ENCODE measurements at places on chromosomes 2 and 18.

- DNase-seq = no peak
These were observed 18.4 kb upstream of the TXNL4A start for GRCh38 chr18:80006724-80007123.

DNA sequence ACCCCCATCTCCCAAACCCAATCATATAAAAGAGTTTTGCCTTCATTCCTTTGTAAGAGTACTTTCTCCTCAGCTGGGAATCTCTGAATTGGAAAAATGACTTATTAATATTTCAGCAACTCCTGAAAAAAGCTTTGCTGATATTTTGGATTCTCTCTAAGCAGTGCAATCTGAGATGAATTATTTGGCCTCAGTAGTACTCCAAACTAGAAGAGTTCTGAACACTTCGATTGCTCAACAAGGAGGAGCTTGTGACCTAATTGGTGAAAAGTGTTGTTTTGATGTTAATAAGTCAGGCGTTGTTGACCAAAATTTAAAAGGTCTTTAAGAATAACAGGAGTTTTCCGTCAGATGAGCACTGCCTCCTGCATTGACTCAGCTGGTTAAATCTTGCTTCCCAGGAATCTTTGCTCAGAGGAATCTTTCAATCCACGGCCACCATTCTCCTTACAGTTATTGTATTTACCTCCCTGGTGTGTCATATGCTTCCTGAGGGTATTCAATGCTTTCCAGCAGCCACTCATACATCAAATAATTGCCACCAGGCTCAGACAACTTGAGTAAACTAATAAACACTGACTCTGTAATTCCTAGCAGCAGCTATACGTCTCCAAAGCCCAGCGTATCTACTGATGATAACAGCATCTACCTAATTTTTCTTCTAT is 24.5 kb upstream of the LIPG start:
- DNase-seq = no peak

DNA sequence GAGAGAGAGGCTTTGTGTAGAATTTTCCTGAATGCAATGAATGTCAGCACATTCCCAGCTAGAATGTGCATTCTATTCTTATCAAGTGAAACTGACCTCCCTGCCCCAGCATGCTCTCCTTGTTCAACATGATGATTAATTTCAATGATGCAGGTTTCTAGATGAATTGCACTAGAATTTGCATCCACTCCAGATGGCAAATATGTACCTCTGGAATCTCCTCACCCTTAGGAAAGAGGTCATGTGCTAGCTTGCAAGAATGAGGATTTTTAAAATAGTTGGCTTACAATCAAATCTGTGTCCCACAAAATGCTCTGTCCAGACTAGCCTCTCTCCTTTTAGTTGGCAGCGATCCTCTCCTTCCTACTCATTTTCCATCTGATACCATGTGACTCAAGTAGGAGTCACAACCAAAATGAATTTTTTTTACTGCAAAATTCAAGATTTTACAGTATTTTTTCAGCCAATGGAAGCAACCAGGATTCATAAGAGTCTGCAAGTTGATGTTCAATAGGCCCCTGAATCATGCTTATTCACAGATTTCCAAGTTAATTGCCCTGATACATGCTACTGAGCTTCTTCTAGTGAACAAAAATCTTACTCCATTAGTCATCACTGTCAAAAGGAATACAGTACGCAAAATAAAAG is 21.0 kb upstream of the STAT4 start:
- no peak for DNase-seq

- no peak for DNase-seq
These were observed 710 bp downstream of the LMAN2L start for GRCh38 chr2:96739076-96739632.

DNA sequence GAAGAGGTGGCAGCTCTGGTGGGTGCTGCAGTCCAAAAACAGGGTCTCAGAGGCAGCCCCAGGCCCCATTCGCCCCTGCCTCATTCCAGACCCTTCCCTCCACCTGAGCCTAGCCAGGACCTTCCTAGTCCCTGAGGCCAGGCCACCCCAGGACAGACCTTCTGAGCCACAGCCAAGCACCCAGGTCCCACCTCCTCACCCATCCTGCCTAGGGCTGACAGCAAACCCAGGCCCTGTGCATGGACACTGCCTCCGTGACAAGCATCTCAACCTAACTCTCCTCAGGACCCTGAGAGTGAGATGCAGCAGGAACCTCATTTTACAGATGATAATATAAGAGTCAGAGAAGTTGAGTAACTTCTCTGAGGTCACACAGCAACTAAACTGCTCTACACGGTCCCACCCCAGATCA is 15.5 kb downstream of the ADRA2B start:
- DNase-seq = no peak

- DNase-seq = peak; percentile 36
These were observed 260.2 kb upstream of the TRIB2 start for GRCh38 chr2:12456293-12457106.

DNA sequence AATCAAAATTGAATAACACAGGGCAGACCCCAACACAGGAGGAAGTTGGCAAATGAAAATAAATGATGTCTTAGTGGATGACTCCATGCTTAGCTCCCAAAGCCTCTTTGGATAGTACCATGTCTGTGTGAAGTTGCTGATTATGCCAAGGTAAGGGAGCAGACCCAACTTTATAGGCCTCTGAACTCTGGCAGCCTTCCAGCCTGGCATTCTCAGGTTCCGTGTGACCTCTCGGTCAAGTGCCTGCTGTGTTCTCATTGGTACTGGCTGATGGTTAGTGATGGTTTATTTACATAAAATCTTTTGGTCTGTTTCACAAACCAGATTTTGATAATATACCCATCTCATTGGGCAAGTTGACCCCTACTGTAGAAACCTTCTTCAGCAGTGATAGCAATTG is 112.2 kb upstream of the TTC39C start:
- DNase-seq = no peak

GRCh38 chr18:55376387-55376786 is 211.6 kb downstream of the TCF4 start:
- no peak for DNase-seq

- no peak for DNase-seq
These were observed 7.7 kb upstream of the COL6A3 start for GRCh38 chr2:237421542-237422116.

DNA sequence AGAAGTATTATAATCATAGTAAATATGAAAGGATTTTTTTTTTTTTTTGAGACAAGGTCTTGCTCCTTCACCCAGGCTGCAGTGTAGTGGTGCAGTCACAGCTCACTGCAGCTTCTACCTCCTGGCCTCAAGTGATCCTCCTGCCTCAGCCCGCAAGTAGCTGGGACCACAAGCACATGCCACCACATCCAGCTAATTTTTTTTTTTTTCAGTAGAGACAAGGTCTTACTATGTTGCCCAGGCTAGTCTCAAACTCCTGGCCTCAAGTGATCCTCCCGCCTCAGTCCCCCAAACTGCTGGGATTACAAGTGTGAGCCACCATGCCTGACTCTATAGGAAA is 301.6 kb upstream of the STON1 start:
- no peak for DNase-seq

GRCh38 chr2:127641133-127641532 is 4.8 kb upstream of the GPR17 start:
- no peak for DNase-seq

DNA sequence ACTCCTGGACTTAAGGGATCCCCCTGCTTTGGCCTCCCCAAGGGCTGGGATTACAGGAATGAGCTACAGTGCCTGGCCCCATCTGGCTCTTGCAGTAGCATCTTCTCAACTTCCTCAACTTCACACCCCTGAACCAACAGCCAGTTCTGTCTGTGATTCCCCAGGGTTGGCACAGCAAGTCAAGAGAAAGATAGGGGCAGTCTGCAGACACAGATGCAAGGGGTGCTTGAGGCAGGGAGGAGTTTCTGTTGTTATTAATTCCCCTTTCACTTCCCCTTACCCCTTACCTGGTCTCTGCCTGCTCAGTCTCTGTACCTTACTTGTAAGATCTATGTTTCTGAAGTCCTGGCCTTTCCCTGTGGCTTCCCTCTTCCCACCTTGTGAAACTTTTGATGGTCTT is 54.1 kb upstream of the MEX3C start:
- DNase-seq = no peak

GRCh38 chr2:146031158-146031557 is 1511.2 kb upstream of the ZEB2 start:
- no peak for DNase-seq

DNA sequence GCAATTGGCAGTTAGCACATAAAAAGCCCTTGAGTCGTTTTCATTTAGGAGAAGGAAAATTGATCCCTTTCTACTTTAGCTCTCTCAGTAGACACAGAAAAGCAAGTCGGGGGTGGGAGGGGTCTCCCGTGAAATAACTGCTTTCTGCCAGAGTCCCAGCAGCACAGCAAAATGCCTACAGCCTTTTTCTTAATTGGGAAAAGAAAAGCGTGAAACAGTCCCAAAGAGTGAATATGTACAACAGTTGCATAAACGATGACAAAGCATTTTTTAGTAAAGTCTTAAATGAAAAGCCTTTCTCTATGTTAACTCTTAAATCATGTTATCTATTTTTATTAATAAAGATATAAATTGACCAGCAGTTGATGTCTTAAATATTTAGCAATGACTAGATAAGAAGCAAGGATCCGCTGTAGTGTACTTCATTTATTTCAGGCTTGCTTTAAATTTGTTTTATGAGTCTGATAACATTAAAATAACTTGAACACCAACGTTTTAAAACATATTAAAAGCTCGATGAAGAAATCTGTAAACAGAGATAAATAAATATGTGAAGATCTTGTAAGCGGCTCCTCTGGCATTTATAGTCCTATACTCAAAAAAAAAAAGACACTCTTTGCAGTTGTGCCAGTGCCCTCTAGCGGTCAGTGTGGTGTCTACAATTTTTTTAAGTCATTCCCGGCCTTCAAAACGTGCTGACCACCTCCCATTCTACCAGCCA is 42.3 kb upstream of the ATIC start:
- DNase-seq = no peak

- DNase-seq = no peak
These were observed 327.0 kb upstream of the HS6ST1 start for GRCh38 chr2:128645631-128646030.

- DNase-seq = no peak
These were observed 31.9 kb upstream of the TFPI start for GRCh38 chr2:187586011-187586641.

DNA sequence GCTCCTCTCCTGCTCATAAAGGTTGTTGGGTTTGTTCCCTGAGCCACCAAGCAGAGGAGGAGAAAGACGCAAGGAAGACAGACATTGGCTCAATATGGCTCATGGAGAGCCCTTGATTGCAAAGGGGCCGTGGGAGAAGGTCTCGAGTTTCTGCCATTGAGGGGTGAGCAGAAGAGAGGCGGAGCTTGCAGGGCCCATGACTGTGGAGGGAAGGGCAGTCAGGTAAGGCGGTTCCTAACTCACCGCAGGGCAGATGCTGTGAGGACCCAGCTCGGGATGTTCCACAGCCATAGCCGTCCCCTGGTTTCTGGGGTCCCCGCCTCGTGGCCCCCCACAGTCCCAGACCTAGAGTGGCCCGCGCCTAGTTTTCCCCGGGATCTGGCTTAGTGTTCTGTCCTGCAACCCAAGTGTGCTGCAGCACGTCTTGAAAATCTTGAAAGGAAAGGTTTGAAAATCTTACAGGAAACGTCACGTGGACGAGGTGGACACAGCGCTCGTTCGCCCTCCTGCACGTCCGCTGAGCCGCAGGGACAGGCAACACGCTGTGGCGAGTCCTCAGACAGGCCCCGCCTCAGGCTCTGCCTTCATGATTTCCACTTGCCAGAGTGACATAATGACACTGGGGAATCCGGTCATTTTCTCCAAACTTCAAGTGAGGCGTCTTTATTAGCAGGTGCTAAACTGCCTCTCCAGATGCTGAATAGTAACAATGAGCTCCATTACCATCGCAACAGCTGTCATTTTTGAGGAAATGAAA is 105.5 kb upstream of the HDAC4 start:
- no peak for DNase-seq

DNA sequence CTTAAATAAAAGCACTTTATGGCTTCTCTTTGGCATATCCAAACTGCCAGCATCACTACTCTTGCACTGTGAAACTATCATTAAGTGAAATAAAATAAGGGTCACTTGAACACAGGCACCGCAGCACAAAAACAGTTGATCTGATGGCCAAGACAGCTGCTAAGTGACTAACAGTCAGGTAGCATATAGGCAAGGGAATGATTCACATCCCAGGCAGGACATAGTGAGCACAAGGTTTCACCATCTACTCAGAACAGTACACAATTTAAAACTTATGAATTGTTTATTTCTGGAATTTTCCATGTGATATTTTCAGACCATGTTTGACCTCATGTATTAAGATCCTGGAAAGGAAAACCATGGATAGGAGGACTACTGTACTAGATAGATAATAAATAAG is 214.2 kb downstream of the MREG start:
- DNase-seq = no peak

DNA sequence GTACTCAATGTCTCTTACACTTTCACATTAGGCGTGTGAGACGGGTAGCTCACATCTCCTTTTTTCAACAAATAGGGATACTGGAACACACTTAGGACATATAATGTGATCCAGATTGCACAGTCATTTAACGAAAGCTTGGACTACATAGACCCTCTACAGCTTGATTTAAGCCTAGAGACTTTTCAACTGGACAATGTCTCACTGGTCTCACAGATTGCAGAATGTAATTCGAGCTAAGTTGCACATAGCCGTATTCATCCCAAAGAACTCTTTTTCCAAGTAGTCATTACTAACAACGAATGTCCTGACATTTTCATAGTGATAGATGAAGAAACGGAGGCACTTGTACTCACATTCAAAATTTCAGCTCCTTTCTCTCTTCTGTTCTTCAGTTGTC is 612.1 kb downstream of the ZEB2 start:
- DNase-seq = no peak

DNA sequence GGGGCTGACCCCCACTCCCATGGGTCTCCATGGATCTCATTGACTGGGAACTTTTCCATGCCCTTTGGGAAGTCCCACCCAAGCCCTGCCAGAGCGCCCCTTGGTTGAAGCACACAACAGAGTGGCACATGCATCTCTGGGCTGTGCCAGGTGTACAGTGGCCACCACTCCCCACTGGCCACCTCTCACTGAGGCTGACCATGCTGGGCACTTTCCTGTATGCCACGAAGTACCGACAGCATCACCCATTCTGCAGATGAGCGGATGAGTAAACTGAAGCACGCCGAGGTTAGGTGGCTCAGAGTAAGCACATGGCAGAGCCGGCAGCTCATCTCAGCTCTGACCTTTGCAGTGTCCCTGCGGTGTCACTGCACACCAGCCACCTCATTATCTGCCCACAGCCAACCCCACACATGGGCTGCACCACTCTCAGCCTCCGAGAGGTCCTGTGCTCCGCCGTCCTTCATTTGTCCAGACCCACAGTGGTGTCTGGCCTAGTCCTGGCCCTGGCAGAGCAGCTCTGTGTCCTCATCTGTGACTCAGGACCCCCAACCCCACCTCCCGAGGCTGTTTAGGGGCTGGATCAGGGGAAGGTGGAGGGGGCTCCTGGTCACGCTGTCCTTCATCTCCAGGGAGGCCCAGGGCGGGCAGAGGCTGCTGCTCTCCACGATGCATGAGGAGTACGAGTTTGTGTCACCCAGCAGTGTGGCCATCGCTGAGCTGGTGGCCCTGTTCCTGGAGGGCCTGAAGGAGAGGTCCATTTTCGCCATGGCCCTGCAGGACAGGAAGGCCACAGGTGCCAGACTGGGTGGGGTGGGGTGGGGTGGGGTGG is 18.0 kb upstream of the GPR17 start:
- no peak for DNase-seq

- DNase-seq = no peak
These were observed 216.3 kb downstream of the ANAPC1 start for GRCh38 chr2:111667542-111668273.
